ENCODE measurements at places on chromosomes 1 and 21. TPM values are rescaled to one million over a fixed set of nuclear protein-coding genes. Genes with fewer than 3 reads are reported as not detected.

GRCh38 chr1:29657816-29658215 lies 421.5 kb downstream of the PTPRU start:
- peak; percentile 2 for DNase-seq

DNA sequence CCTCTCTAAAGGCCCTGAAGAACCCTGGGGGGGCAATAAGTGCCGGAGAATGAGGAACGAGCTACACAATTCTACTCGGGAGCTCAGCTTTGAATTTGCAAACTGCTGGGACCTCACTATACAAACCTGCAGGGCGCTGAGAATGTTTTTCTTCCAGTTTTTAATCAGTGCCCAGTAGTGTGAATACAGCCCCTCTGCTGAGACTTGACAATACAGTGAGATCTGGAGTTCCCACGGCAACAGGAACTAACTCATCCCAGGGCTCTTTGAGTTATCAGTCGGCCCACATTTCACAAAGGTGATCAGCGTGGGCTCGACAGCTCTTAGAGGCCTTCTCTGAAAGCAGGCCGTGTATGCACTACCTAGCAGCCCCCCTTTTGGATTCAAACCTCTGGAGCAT lies 41.7 kb downstream of the TMEM53 start:
- DNase-seq = no peak

- no peak for DNase-seq
Measured at GRCh38 chr1:6475381-6476133, 9.6 kb upstream of the TNFRSF25 start.

GRCh38 chr1:19926296-19927129 lies 3.1 kb upstream of the PLA2G2E start:
- DNase-seq = no peak

The CSF3R gene
- 13.3 TPM for total RNA-seq

The LCE3D gene
- not detected for total RNA-seq
